AG04450 (cell line): ENCODE measurements at places on chromosomes 1 and 21. TPM values are rescaled to one million over a fixed set of nuclear protein-coding genes. Genes with fewer than 3 reads are reported as not detected.

DNA sequence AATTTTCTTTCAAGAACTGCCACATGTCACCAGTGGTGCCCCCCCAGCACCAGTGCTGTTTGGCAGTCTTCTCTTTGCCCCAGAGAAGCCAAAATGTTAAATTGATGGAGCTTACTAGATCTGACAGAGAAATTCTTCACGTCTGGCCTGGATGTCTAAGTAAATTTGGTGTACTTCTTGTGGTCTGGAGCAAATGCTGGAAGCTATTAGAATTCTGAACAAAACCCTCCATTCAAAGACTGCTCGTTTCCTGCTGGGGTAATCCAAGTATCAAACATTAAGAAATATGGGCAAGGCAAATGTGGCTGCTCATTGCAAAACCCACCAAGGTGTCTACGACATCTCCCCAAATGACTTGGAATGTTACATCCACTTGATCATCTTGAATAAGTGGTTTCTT lies 92.3 kb downstream of the ROR1 start:
- DNase-seq, result no peak

DNA sequence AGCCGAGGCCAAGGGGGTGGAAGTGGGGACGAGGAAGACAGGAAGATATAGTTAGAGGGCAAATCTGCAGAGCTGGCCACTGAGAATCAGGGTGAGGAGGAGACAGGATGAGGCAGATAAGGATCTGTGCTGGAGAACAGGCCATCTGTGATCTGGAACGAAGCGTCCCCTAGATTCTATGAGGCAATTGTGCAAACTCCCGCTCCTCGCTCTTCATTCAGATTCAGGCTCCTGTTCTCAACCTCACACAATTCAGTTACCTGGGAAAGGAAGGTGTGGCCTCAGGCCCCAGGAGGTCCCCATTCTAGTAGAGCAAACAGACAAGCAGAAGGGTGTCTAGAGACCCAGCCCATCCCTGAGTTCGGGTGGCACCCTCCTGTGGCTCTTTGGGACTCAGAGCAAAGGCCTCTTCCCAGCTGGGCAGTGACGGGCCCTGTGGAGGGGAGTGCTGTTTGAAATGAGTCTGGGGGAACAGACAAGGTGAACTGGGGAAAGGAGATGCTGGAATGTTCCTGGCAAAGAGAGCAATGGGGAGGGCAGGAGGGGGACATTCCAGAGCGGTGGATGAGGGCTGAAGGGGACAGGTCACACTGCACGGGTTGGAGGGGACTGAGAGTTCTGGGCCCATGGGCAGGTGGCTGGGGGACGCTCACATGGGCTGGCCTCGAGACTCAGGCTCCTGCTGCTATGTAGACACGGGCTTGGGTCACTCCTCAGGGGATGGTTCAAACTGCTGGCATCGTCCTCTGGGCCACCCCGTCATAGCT lies 39.9 kb upstream of the AJAP1 start:
- DNase-seq, result no peak

DNA sequence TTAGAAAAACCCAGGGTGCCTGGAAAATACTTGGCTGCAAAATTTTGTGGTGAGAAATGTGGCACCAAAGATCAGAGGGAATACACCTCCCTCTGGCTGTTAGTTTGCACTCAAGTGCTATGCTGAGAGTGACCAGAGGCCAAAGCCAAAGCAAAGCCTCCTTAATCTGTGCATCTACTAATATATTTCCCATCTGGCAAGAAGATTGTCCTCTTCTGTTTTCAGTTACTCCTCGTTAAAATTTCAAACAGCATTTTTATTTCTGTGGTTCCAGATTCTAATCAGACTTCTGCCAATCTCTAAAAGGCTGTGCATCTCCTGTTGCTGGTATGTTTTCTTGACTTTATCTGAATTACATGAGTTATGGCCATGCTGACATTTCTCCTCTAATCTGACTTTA lies 327.4 kb downstream of the TBX15 start:
- no peak for DNase-seq

DNA sequence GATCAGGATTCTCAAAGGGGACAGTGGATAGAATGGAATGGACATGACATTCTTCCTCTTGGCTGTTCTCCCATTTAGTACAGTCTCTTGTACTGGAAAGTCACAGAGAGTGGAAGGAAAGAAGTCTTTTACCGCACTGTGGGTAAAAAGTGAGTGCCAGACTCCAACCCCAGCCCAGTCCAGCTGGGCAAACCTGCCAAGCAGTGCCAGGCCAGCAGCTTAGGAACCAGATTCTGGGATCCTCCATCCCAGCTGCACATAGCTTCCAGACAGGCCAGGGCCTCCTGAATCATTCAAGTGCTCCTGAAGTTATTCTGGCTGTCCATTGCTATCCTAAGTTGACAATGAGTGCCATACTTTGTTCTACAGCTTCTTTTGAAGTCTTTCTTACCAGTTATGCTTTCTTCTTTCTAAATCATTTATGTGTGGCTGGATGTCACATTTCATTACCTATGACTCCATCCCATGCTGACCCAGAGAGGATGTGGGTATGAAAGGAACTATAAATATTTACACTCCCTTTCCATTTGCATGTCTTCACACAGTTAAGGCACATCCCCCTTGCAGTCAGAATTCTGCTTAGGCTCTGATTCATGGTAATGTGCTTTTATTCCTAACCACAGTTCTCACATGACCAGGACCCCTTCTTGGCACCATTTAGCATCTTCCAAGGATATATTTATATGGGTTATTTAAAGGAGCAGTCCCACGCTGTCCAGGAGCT lies 88.9 kb downstream of the AK5 start:
- DNase-seq, result peak; percentile 96

- DNase-seq, result no peak
Measured at GRCh38 chr1:241485554-241485992, 34.0 kb downstream of the FH start.

- DNase-seq, result no peak
Measured at GRCh38 chr1:37726751-37727585, 34.7 kb downstream of the CDCA8 start.

DNA sequence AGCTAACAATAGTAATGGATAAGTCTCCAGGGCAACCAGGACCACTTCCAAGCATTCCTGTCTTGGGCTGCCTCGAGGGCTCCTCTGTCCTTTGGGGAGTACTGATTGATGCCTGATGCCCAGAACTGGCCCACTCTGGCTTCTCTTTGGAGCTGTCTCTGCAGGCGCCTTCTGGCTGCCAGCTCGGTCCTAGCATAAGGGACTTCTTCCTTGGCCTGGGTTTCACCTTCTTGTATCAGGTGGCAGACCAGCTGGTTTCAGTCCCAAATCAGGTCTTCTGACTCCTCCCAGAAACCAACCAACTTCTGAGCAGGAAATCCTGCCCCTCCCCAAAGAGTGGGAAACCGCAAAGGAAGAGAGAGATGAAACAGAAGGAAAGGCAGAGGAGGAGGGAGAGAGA lies 10.6 kb downstream of the G0S2 start:
- no peak for DNase-seq

GRCh38 chr1:220189750-220190347 lies 82.4 kb downstream of the RAB3GAP2 start:
- no peak for DNase-seq

DNA sequence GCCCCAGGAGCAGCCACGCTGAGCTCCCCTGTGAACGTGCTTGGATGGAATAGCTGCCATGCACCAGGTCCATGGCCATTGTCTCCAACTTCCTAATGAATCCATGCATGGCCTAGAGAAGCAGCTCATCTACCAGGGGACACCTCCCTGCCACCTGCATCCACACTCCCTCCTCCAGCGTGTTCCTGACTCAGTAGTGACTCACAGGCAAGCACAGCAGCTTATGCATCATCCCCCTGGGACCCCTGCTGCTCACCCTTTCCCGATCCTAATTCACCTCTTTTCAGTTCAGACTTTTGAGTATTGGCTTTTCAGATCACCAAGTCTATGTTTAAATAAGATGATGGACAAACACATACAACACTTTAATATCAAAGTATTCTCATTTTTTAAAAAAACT lies 39.9 kb upstream of the TADA1 start:
- no peak for DNase-seq

GRCh38 chr1:51924455-51924854 lies 45.9 kb upstream of the NRDC start:
- DNase-seq, result no peak

DNA sequence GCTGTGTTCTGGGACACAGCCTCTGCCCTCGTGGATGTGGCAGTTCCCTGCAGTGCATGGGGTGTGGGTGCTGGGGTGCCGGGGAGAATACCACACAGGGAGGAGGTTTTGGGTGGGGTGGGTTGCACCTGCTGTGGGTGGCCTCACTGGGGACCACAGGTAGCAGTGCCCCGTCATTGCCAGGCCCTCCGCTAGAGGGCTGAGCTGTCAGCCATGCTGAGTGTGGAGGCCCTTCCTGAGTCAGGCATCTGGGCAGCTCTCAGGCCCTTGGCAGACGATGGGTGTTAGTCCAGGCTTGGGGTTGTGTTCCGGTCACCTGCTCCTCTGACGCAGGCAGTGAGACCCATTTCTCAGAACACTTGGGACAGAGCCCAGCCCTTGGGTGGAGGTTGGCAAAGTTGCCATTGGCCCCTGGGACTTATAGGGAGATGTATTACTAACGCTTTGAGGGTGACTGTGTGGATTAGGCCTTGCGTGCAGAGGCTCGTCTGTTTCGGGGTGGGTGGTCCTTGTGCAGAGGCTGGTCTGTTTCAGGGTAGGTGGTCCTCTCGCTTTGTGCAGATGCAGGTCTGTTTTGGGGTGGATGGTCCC lies 23.9 kb downstream of the PCNT start:
- no peak for DNase-seq

- DNase-seq, result no peak
Measured at GRCh38 chr21:36718951-36719501, 20.1 kb downstream of the SIM2 start.

- no peak for DNase-seq
Measured at GRCh38 chr1:192604979-192605620, 29.5 kb downstream of the RGS1 start.

DNA sequence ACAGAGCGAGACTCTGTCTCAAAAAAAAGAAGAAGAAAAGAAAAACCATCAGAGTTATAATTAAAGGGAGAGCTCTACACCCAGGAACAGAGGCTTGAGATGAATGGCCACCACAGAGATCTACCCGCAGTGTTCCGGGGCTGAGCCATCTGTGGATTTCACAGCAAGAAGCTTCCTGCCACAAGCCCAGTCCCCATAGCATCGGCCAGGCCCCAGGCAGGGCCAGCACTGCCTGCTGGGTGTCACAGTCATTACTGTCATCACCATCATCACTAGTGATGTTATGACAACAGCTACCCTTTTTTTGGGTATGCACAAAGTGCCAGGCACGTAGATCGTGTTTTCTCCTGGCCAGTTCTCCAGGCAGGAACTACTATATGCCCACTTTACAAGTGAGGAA lies 111.6 kb upstream of the VAMP3 start:
- DNase-seq, result no peak

DNA sequence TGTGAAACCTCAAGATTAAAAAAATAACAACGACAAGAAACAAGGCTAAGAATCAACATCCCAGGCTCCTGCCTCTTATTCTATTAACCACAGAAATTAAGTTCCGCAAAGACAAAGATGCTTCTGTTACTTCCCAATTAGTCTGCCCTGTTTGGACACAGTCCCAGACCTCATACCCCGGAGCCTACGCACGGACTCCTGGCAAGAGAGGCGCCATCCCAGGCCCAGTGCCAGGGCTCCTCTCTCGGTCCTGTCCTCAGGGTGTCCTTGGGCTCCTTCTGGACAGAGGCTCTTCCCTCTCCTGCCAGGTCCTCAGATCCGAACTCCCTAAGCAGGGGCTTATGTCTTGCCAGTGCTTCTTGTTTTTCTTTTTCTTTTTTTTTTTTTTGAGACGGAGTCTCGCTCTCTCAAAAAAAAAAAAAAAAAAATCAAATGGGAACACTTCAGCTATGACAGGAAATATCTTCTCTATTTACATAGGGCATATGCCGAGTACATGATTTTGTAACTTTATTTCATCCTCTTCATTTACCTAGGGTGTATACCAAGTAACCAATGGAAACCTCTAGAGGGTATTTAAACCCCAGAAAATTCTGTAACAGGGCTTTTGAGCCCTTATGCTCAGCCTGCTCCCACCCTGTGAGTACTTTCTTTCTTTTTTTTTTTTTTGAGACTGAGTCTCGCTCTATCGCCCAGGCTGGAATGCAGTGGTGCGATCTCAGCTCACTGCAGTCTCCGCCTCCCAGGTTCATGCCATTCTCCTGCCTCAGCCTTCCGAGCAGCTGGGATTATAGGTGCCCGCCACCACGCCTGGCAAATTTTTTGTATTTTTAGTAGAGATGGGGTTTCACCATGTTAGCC lies 11.7 kb upstream of the ENO1 start:
- no peak for DNase-seq

GRCh38 chr1:44134071-44134920 lies 7.1 kb downstream of the KLF18 start:
- DNase-seq, result no peak

DNA sequence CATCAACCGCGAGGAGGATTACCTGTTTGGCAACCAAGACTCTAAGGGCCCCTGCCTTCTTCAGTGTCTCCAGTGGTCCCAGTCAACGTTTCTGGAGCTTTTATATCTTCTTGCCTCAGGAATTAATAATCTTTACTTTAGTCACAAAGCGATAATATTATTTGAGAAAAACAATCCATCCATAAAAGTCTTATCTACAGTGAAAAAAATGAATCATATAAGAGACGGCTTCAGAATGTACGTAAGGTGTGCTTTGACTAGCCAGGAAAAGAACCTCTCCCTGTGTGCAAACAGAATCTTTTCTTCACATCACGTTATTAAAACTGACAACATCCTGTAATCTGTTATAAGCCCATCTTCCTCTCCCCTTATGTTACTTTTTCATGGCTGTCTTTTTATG lies at the start of gene REG4:
REG4 (minus strand) TSS at position 74 of the 400 bp plus-strand sequence. CDS start 2,691 bp downstream, outside the sequence.
- no peak for DNase-seq

DNA sequence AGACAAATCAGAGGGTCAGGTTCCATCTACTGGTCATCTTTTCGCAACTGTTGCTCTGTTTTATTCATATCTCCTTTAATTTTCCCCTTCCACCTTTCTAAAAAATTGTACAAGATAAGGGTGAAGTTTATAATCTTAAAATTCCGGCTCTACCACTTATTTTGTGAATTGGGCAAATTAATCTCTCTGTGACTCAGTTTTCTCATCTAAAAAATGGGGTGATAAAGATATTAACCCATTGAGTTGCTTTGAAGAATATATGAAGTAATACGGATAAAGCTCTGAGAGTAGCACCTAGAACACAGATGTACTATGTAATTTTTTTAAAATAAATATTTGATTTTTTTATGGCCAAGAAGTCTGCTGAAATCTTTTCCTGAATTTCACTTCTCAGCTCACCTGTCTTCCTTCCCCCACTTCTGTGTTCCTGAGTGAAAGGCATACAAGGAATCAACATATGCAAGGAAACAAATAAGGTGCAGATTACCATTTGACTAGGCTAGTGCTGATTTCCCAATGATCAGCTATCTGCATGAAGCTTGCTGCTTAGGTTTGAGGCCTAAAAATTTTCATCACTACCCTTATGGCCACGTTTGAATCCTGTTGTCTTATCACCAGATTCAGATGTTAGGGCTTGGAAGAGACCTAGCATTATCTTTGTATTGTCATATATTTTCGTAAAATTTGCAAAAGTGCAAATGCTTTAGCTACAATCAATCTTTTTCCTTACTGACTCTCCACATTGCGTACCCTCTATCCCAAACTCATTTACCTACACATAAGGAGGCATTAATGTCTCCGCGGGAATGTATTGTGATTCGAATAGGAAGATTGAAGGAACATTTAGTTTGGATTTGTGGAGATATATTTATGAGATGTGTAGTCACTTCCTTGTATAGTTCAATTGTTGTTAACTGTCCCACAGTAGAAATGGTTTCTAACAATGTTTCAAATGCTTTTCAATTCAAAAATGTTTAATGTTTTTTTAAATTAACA lies 718.3 kb upstream of the PTBP2 start:
- no peak for DNase-seq

IL20 gene
- not detected in 2 replicates for polyA plus RNA-seq

COG2 gene
- polyA plus RNA-seq, result 16.7 and 21.5 TPM in 2 replicates

SLC30A2 gene
- polyA plus RNA-seq, result not detected in 2 replicates

RHBDL2 gene
- polyA plus RNA-seq, result 0.32 and 0.33 TPM in 2 replicates

FCRL2 gene
- polyA plus RNA-seq, result not detected in 2 replicates
